NCI-H774 (cell line): ENCODE measurements at places on chromosomes 4 and X.

DNA sequence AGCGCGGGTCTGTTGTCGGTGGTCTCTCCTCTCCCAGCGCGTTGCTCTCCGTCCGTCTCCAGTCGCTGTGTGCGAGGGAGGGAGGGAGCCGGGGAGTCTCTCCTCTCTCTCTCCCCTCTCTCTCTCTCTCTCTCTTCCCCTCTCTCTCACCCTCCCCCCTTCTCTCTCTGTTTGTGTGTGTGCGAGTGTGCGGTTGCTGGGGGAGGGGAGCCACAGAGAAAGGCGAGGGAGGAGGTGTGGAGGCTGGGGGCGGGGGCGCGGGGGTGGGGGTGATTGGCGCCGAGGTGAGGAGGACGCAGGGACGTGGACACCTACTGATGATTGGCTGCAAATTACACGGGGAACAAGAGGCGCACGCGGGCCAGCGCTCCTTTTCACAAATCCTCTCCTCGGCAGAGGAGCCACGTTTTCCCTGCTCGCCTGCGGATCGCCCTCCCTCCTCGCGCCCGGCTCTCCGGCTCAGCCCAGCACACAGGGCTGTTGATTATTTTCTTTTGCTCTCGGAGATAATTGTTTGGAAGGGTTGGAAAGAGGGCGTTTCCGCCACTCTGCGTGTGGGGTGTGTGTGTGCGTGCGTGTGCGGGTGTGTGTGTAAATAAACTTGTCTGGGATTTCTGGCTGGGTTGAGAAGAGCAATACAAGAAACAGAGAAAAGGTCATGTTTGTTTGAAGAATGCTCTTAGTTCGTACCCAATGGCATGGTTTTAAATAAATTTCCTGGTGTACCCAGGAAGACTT lies at the start of gene CXXC4:
CXXC4 (minus strand) TSS at position 73 of the 738 bp plus-strand sequence. CDS start 3,092 bp downstream, outside the sequence.
- peak; percentile 83 for DNase-seq

GRCh38 chr4:7444731-7445130 lies 10.0 kb upstream of the PSAPL1 start:
- no peak for DNase-seq

- no peak for DNase-seq
Observed at GRCh38 chrX:119121341-119121740, 6.3 kb downstream of the KIAA1210 start.

DNA sequence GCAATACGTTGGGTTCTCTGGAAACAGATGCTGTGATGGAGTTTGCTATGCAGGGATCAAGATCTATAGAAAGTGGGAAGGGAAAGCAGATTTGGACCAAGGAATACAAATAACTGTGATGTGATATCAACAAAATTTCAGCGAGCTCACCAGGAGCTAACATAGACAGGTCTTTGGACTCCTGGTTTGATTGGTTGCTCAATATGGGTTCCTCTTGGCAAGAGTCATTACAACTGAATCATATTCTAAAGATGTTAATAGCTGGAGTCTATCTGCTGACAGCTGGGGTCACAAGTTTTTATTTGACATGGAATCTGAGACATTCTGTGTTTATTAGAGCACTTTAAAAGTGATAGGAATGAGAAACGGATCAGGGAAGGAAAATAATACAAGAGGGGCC lies 637.6 kb upstream of the GNPDA2 start:
- DNase-seq = no peak

- DNase-seq = no peak
Observed at GRCh38 chr4:152590179-152591031, 54.5 kb upstream of the FBXW7 start.

DNA sequence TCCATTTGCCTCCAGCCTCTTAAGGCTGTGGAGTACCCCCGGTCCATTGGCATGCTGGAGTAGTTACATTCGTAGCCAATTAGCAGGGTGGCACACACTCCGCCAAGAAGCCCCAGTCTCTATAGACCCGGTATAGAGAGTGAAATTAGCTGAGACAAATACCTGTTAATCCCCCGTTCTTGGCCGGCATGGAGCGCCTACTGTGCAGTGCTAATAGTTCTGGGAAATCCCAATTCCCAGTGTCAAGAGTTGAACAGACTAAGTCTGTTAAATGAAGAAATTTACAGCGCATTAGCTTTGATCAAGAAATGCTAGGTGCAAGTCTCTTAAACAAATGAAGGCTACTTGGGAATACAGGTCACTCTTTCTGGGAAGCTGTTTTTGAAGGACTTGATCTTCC lies 127.8 kb upstream of the ARX start:
- DNase-seq = no peak

DNA sequence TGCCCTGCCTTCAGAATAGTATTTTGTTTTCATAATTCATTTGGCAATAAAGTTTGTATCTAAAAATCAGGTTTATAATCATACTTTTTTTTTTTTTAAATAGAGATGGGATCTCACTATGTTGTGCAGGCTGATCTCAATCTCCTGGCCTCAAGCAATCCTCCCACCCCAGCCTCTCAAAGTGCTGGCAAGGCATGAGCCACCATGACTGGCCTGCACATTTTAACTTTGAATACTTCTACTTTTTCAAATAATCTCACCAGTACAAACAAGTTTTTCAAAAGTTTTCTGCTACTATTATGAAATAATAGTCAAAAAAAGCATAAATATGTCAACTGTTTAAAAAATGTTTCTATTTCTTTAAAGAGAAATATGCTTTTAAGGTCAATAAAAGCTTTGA lies 69.6 kb upstream of the GPR34 start:
- DNase-seq = no peak

- DNase-seq = no peak
Observed at GRCh38 chrX:104662694-104663093, 96.7 kb downstream of the IL1RAPL2 start.

DNA sequence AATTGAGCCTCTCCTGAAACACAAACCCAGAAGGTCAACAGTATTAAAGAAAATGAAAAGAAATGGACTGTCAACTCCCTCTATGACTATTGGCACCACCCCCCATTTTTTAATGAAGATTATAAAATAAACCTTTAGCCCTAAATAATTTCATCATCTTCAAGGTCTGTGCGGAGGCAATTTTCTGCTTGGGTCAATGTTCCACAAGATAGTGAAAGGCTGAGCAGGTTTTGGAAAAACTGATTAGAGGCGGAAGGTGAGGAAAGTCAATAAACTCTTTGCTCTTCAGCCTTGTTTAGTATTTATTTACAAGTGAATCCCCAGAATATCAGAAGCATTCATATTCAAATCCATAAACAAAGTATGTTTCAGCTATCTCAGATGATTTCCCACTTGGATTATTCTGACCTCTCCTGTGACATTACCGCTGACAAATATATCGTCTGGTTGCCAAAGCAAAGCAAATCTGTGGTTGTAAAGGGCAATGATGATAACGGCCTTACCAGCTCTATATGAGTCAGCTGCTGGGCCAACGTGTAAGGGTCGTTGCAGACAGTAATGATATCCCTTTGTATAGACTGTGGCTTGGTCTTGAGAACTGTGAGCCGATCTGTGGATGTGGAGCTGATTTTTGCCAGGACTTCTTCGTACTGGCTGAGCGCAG lies 24.0 kb downstream of the RASGEF1B start:
- DNase-seq = no peak

DNA sequence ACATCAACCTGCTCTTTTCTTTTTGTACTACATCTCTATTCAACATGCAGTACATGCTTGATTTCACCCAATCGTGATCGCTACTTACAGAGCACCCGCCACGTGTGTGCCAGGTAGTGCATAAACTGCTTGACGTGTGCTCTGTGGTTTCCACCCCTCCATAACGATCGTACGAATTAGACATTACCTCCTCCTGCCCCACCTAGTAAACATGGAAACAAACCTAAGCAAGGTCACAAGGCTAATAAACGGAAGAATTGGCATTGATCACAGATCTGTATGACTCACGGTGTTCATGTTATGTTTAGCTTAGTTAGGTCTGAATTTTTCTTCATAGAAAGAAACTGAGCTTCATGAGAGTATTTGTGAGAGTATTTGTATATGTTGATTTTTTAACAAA lies 64.1 kb downstream of the STX18 start:
- DNase-seq = no peak

DNA sequence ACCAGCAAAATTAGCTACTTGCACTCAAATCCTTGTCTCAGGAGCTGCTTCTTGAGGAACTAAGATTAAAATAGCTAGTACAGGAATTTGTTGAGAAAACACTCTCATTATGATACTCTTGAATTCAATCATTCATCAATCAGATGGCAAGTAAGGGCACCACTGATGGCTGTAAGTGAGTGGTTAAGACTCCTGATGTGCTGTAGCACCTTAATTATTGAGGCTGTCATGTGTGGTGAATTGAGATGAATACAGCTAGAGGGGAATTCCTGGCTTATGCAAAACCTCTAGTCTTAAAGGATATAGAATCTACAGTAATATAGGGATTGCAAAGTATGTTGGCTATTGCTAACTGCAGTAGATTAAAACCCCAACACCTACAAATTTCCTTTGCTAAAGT lies 509.1 kb downstream of the IQCM start:
- DNase-seq = no peak

DNA sequence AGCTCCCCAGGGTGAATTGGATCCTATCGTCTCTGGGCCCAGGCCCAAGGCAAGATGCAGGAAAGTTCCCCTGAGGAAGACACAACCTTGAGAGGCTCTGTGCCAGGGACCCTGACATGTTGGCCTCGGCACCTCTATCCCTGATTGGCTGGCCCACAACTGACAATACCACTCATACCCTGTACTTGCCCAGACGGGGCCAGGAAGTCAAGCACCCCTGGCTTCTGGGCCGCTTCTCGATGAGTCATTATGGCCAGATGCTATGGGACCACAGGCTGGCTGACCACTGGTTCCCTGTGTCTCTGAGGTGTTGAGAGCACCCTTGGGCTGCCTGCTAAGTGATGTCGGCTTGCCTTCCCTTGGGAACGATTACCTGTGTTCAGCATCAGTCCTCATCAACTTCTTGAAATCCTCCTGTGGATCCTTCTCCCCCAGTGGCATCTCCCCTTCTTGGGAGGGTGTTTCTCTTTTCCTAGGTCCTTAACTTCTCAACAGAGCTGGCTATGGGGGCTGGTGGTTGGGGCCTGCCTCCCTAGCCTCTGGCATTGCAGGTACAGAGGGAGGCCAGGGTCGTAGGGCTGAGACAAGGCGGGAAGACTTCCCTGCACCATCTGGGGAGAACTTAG lies 54.5 kb upstream of the MAMLD1 start:
- DNase-seq = no peak

- no peak for DNase-seq
Observed at GRCh38 chrX:51098046-51098445, 187.5 kb downstream of the BMP15 start.

DNA sequence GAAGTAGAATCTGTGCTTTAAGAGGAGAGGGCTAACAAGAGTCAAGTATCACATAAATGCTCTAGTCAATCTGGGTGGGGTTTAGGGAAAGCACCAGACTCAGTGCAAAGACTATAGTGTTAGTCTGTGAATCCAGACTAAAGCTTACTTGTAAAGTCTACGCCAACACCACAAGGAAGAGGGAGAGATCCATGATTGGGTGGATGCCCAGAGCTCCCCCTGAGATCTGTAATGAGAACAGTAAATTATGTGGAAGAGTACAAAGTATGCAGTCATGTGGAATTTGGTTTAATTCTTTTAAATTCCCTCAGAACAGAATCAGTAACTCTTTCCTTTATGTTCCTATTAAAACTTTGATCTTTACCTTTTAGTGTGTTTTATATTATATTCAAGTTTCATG lies 354.7 kb upstream of the SPANXN4 start:
- no peak for DNase-seq

DNA sequence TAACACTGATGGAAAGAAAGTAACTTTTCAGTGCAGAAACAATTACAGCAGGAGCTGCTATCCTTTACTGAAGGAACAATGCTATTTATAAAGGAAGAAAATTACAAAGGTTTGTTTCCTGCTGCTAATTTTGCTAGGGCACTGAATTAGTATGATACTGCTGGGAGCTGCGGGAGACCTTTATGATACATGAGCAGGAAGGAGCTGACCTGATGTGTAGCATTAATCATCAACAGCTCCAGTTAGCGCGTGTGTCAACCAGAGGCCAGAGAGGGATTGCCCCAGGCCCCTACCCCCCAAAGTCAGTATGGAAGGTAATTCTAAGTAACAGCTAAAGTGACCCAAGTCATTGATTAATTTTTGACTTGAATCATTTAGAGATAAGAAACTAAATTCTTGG lies 728.9 kb downstream of the PCDH18 start:
- no peak for DNase-seq
